Activated naive CD8-positive, alpha-beta T cell treated with anti-CD3 and anti-CD28 coated beads, Interleukin-2, amount 50 U/mL, for 16 hours (primary cell): ENCODE measurements at places on chromosomes 11 and 22.

GRCh38 chr11:33310720-33311500 lies 53.7 kb downstream of the HIPK3 start:
- no peak for DNase-seq

DNA sequence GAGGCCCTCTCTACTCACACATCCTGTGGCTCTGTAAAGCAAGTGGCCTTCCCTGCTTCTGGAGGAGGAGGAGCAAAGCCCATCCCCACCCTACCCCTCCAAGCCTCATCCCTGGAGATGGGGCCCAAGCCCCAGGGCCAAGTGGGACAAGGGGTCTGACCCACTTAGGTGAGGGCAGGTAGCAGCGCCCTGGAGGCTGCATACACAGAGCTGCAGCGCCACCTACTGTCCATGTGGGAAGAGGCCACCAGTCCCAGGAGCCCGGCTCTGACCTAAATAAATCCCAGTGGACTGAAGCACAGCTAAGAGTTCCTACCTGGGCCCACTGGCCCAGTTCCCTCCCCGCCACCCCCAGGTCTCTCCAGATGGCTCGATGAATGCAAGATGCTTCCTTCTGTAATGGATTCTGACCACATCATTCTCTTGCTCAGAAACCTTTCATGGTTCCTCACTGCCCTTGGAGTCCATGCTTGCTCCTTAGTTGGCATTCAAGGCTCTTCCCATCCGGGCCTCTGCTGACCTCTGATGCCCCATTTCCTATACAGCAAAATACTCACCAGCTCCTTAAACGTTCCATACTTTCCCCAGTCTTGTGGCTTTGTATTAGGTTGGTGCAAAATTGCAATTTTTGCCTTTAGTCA lies 62.1 kb downstream of the THAP12 start:
- DNase-seq = peak; percentile 68

DNA sequence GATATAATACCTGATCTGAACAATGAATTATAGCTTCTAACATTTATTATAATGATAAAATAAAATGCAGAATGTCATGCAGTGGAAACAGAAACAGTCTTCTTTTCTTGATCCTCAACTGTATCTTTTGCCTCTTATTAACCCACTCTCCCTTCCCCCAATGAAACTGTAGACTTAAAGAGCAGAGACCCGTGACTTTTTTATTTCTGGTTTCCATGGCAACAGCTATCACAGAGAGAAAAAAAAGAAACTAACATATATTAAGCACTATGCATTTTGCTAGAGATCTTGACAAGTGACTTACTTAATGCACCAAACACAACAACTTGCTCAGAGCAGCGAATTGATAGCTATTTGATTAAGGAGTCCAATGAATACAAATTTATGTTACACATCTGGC lies 69.3 kb downstream of the RAB38 start:
- DNase-seq = no peak

DNA sequence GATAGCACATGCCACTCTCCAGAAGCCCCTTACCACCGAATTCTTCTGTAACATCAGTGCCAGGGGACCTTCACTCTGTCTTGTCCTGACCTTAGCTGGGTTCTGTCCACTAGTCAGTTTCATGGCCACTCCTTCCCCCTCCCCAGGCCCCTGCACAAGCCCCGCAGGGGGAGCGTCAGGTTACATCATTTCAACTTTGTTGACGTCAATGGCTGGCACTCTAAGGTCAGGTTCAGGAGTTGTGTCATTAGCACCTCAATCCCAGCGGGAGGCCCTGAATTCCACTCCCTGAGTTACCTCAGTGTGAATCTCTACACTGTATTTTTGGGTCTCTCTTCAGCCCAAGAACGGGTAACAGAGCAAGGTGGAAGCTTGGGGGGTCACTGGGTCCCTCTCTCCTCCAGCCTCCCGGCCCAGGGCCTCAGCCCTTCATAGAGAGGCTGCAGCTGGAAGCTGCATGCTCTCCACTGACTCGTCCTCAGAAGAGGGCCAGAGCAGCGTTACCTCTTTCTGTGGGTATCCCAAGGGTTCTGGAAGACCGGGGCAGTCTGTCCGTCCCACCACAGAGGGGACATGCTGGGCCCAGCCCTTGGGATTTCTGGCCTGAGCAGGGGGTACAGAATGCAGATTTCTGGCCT lies 10.3 kb downstream of the USH1C start:
- no peak for DNase-seq

DNA sequence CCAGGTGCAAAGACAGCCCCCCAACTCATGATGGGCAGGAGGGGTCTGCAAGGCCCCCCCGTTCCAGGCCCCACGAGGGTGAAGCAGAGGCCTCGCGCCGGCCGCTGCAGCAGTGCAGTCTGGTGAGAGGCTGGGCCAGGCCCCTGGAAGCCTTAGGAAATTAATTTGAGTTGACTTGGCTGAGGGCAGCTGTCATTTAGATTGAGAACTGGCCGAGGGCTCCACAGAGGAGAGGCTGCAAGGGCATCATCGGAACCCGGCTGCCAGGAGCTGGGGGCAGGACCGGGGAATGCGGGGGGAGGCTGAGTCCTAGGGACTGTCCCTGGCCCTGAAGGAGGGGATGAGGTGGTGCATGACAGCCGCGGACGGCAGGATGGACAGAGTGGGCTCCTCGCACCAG lies 39.9 kb downstream of the MN1 start:
- DNase-seq = no peak

- DNase-seq = no peak
Measured at GRCh38 chr22:26658161-26658560, 773 bp downstream of the MIAT start.

DNA sequence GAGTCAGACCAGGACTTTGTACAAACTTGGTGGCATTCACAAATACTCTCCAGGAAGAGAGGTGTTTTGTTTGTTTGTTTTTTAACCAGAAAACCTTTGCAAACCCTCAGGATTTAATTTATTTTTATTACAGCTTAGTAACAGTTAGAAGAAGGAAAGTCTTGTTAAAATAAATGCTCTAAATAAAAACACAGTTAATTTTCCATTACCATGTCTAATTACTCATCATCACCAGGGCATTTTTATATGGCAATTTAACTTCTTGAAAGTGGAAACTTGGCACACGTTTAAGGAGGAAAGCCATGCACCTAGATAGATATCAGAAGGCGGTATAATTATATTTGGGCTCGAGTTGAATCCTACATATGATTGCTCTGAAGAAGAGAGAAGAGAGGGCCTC lies 7.4 kb downstream of the BARX2 start:
- no peak for DNase-seq

DNA sequence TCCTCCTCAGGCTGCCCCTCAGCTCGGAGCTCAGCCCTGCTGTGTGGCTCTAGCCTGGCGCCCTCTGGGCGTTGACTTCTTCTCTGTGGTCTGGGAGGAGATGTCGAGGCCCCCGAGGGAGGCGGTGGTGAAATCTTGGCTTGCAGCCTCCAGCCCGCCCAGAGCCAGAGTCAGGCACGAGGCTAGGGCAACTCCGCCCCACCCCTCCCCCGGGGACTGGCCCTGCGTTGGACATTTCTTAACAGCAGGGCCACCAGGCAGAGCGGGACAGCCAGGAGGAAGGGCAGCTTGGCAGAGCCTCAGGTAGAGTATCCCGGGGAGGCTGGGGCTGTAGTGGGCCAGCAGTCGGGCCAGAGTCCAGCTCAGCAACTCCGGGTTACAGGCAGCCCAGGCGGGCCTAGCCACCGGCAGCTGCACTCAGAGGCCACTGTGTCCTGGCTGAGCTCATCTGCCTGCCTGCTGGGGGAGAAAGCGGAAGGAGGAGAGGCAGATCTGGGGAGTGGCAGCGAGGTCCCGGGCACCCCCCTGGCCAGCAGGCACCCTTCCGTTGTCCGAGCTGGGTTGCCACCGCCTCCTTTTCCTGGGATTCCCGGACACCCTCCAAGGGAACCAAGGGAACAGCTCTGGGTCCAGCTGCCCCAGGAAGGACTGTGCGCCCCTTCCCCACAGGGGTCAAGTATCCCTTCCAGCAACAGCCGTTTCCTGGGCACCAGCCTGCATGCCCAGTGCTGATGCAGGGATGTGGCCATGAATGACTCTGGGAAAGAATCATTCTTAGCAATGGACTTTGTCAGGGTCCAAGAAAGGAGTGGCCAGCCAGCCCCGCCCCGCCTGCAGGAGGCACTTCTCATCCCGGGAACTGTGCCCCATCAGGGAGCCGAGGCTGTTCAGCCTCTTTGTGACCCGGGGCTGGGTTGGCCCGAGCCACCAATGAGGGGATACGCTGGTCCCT lies at the start of gene ALDH3B1:
Gene ALDH3B1 (plus strand): TSS at position 238 of the 952 bp plus-strand sequence. CDS start 4,971 bp downstream, outside the sequence.
- no peak for DNase-seq

DNA sequence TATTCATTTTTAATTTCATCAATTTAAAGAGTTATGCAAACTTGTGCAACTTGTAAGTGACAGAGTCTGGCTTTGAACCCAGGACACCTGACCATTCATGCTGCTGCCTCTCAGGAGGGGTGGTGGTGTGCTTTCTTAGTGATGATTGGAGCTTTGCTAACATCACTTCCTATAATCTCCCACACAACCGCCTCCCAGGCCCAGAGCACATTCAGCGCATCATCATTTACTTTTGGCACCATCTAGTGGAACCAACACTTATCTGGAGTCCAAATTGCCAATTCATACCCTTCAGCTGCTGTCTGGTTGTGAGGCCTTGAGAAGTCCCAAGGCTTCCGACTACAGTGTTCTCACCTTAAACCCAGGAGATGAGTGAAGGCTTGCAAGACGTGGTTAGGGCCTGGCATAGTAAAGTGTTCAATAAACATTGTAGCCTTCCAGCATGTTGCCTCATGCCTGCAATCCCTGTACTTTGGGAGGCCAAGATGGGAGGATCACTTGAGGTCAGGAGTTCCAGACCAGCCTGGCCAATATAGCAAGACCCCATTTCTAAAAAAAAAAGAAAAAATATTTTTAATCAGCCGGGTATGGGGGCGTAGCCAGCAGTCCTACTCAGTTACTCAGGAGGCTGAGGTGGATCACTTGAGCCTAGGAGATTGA lies 1.1 kb upstream of the TTLL1 start:
- DNase-seq = no peak

DNA sequence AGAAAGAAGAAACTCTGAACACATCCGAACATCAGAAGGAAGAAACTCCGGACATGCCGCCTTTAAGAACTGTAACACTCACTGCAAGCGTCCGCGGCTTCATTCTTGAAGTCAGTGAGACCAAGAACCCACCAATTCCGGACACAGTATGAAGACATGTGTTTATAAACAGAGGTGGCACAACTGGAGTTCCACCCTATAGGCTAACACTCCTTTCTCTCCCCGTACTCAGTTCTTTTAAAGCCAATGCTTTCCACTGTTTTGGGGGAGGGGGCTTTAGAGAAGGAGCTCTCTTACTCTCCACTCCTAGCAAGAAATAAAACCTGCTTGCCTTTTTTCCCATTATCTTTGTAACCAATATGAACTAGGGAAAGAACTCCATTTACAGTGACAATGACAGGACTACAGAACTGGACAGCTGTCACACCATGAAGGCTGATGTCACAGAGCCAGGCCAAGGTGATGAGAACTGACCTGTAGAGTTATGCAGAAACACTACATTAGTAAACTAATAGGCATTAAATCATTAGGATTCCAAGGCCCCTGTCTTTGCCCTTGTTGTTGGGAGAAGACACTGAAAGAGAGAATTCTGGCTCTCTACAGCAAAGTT lies 733 bp downstream of the TRIM5 start:
- DNase-seq = no peak

DNA sequence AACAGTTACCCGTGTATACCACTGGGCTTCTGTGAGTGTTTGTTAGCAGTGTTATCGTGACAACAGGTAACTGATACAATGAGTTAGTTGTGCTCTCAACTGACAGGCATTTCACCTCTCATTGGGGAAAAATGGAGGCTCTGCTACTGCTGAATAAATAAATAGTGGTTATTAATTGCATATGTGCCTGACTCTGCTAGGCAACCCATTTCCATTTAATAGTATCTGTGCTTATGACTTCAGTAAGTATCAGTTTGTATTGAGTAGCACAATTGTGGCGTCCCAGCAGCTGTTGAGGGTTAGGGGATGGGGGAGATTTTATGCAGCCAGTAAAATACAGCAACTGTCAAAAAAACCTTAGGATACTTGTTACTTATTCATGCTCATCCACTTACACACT lies 123.4 kb upstream of the SEZ6L start:
- DNase-seq = no peak

- no peak for DNase-seq
Measured at GRCh38 chr11:914747-915501, 4.3 kb upstream of the CHID1 start.

DNA sequence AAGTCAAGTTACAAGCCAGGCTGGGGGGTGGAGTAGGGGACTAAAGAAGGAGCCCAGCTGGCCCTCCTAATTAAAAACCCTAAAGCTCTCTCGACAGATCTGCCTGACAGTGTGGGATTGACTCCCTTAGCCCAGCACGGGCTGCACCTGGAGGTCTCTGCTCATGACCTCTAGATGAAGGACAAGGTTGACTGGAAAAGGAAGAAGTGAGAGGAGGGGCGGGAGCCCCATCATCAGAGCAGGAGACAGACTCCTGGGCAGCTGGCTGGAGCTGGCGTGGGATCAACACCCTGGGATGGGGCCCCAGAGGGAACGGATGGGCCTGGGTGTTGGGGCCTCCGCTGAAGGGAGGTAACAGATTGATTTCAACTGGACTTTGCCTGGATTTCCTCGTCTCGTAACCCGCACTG lies 46.1 kb downstream of the RPUSD4 start:
- DNase-seq = no peak

DNA sequence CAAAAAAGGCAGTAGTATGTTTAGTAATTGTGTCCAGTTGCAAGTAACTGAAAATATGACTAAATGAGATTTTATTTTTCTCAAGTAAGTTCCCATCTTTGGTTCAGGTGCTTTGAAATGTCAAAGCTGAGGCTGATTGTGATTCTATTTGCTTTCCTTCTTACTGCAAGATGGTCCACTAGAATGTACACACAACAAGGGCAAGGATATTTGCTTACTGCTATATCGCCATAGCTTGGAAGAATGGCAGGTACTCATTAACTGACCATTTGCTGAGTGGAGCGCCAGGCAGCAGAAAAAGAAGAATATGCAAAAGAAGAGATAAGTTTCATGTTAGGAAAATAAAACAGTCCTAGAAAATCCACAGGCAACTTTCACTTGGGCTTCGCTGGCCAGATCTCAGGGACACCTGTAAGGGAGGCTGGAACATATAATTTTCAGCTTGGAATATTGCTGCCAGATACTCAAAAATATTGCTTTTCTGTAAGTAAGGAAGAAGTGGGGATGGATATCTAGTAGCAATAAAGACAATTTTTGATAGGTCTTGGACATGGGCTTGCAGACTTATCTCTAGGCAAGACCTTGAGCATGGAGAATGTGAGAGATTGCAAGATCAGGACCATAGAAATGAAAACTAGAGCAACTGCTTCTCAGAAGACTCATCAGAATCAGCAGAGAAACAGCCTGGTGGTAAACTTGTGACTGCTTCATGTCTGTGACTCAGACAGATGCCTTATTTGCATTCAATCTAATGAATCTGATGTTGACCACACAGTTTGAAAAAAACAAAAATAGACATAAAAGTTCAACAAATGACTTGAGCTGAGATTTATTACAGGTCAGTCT lies 44.8 kb upstream of the OR9Q1 start:
- DNase-seq = no peak

GRCh38 chr11:23539556-23539955 lies 679.3 kb upstream of the CCDC179 start:
- DNase-seq = no peak
